A549 treated with Mapracorat at 1 μM for 4 hours (cell line): ENCODE measurements at places on chromosomes 13 and 19. TPM values are rescaled to one million over a fixed set of nuclear protein-coding genes. Genes with fewer than 3 reads are reported as not detected.

Gene RNF113B
- total RNA-seq, result not detected in 5 replicates

Gene N4BP2L1
- total RNA-seq, result 0.31 to 0.74 TPM (median 0.42 TPM) in 5 replicates

Gene CRX
- total RNA-seq, result not detected in 5 replicates

Gene SLC8A2
- 0.25 to 0.75 TPM (median 0.51 TPM) in 5 replicates for total RNA-seq

Gene PLPPR3
- total RNA-seq, result 1.9 to 5.5 TPM (median 4.8 TPM) in 5 replicates

Gene APOC4
- not detected in 5 replicates for total RNA-seq

Gene ZSCAN4
- total RNA-seq, result not detected in 5 replicates

Gene KLK4
- total RNA-seq, result 0.16 to 0.30 TPM in 2 of 5 replicates, not detected in the others

Gene FFAR3
- total RNA-seq, result 0.09 TPM in 1 of 5 replicates, not detected in the others

Gene UNC13A
- total RNA-seq, result 1.3 to 2.0 TPM (median 1.7 TPM) in 5 replicates

Gene ZNF430
- total RNA-seq, result 1.6 to 2.6 TPM (median 1.8 TPM) in 5 replicates

Gene CEACAM21
- not detected in 5 replicates for total RNA-seq

Gene UBE2L5
- total RNA-seq, result not detected in 5 replicates

Gene NUDT19
- total RNA-seq, result 30.4 to 38.3 TPM (median 35.7 TPM) in 5 replicates

Gene HAUS5
- total RNA-seq, result 11.3 to 18.9 TPM (median 15.0 TPM) in 5 replicates

Gene COX6B2
- total RNA-seq, result 0.33 to 4.4 TPM (median 1.0 TPM) in 5 replicates

Gene IL4I1
- total RNA-seq, result 0.35 to 0.71 TPM (median 0.59 TPM) in 5 replicates

Gene MYCBP2
- 15.8 to 18.6 TPM (median 16.4 TPM) in 5 replicates for total RNA-seq

Gene FBXW9
- 9.1 to 14.4 TPM (median 12.9 TPM) in 5 replicates for total RNA-seq

Gene KLK13
- total RNA-seq, result 0.15 TPM in 1 of 5 replicates, not detected in the others

Gene TYROBP
- not detected in 5 replicates for total RNA-seq

Gene MYO1F
- total RNA-seq, result 0.16 to 0.48 TPM (median 0.24 TPM) in 5 replicates

Gene VSTM2B
- total RNA-seq, result not detected in 5 replicates

Gene RFC3
- total RNA-seq, result 29.2 to 34.5 TPM (median 31.6 TPM) in 5 replicates

Gene MCEMP1
- total RNA-seq, result not detected in 5 replicates

Gene IGFL2
- 0.20 to 1.3 TPM (median 0.34 TPM) in 5 replicates for total RNA-seq

Gene NLRP11
- total RNA-seq, result 0.04 TPM in 1 of 5 replicates, not detected in the others

Gene CYP2F1
- total RNA-seq, result not detected in 5 replicates

Gene OR7C1
- total RNA-seq, result not detected in 5 replicates

Gene GPR183
- not detected in 5 replicates for total RNA-seq

Gene TLE2
- 2.0 to 2.9 TPM (median 2.1 TPM) in 5 replicates for total RNA-seq

Gene ERICH6B
- total RNA-seq, result not detected in 5 replicates

Gene LILRA2
- not detected in 5 replicates for total RNA-seq

Gene PPM1N
- total RNA-seq, result 7.1 to 10.4 TPM (median 8.1 TPM) in 5 replicates
